ENCODE measurements at places on chromosomes 12 and 14.

GRCh38 chr12:98653866-98654493 lies 8.9 kb downstream of the APAF1 start:
- DNase-seq: no peak

DNA sequence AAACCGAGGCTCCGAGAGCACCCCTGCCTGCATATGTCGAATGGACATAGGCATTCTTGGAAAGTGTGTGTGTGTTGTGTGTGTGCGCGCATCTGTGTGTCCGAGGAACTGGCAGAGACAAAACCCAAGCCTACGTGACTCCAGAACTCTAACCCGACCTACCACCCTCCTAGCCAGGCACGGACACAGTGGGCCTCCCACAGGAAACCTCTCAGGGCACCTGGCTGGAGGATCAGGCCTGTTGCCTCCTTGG lies 556 bp upstream of the PGF start:
- DNase-seq: no peak

DNA sequence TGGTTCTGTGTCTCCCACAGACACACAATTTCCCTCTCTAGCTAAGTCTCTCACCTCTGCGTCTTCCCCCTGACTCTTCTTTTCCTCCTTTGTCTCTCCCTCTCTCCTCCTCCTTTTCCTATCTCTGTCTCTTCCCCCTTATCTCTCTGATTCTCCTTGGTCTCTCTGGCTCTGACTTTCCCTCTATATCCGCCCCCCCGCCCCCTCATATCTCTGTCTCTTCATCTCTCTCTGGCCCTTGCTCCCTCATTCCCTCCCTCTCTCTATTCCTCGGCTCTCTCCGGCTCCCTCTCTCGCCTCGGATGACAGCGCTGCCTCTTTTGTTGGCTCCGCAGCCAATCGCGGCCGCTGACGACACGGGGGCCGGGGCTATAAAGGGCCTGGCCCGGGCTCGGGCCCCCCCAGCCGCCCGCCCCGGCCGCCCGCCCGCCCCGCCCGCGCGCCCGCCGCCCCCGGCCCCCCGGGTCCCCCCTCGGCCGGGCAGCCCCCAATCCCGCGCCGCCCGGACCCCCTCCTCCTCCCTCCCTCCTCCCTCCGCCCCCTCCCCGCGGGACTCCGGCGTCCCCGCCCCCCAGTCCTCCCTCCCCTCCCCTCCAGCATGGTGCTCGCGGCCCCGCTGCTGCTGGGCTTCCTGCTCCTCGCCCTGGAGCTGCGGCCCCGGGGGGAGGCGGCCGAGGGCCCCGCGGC lies at the start of gene GDF11:
Gene GDF11 (plus strand): TSS at position 404 of the 687 bp plus-strand sequence. CDS start 195 bp downstream, at position 599.
- no peak for DNase-seq

DNA sequence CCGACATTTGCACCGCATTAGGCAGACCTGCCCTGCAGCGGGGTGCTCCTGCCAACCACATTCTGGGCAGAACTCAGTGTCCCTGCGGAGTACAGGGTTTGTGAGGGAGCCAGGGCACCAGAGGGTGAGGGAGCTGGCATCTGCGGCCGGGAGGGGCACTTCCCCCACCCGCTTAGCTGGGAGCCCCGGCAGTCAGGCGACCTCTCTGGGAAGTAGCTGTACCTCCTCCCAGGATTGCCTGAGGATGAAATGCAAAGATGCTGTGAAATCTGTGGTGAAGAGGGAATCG lies 58.6 kb downstream of the ANKRD9 start:
- no peak for DNase-seq

DNA sequence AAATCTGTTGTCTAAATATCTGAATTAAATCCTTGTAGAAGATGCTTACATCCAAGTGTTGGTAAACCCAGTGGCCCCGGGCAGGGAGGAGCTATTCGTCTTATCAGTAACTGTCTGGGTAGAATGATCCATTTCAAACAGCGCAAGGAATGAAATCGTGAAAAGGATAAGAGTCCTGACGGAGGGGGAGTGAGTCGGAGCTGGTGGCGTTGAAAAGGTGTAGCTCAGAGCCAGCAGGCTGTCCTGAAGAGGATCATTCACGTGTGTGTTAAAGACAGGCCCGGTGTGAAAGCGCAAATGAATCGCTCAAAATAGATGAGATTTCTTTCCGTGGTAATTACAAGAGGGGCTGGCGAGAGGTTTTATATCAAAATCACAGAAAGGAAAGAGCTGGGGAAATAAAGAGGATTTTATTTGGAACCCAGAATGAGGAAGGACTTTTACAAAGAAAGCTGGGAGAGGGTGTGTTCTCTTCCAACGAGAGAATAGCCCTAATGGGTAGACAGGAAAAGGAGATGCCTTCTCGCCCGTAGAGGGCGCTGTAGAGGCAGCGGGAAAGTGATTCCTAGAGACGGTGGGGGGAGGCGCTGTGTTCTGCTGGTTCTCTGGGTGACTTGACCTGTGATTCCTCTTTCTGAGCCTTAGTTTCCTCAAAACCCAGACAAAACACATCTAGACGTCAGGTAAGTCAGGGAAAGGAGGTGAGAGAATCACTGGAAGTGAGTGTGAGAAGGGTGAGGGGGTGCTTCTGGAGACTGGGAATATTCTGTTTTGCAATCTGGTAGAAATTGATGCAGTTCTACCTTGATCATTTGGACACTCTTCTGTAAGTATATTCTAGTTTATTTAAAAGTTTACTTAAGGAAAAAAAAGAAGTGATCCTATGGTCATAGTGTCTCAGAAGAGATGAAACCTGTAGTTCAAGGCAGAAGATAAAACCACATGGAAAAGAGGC lies 39.3 kb downstream of the SRRM4 start:
- DNase-seq: no peak

All from left renal pelvis (tissue), 4 donors.